GM20000 (cell line): ENCODE measurements at places on chromosomes 3 and 15.

DNA sequence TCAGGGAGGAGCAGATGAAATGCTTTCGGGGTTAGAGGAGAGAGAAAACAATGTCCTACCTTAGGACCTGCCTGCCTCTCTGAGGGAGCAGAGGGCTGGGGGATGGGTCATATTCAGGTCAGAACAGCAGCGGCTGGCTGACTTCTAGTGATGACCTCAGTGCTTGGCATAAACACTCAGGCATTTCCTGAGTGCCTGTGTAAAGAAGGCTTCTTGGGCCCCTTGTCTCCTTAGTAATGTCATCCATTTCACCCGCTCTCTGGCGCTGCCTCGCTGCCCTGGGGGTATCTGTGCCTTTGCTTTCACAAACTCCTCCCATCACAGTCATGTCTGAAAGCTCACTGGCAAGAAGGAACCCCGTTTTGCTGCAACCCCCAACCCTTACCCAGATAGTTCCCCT lies 82.9 kb upstream of the GSK3B start:
- DNase-seq: no peak

GRCh38 chr3:149767720-149768119 lies 15.4 kb upstream of the COMMD2 start:
- no peak for DNase-seq

- DNase-seq: no peak
Measured at GRCh38 chr3:134061401-134061800, 31.7 kb upstream of the SLCO2A1 start.

DNA sequence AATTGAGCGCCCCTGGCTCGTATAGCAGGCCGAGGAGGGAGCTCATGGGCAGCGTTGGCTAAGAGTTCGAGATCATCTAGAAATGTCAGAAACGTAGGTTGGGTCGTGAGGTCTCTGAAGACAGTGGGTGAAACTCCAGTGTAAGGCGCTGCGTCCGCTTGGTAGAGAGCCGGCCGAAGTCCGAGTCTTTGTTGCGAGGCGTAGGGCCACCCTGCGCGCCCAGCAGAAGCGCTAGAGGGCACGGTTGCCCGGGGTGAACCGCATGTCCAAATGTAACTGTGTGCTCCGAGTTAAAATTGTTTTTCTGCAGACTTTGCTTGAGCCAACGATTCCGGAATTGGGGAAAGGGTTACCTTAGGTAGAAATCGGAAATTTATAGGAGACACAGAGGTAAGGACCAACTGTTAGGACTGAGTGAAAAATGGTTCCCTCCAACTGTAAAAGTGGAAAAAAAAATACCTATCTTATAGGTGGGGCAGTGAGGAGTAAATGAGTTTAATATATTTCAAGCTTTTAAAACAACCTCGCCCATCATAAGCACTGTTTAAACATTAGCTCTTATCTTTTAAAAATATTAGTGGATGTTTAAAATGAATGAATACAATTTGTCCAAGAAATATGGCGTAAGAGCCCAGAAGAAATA lies 993 bp upstream of the SIAH2 start:
- DNase-seq: peak; percentile 67

DNA sequence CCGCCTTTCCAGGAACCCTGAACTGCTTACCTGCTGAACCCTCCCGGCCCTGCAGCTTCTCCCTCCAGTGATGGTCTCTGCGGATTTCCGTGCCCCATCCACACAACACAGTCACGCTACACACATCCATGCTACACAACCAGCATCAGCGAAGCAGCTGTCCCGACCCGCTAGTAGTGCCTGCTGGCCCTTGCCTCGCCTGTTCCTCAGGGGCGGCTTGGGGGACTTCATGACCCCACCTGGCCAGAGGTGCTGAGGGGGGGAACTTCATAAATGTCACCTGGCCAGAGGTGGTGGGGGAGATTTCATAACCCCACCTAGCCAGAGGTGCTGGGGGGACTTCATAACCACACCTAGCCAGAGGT lies 530 bp upstream of the TUBGCP5 start:
- no peak for DNase-seq

- peak; percentile 28 for DNase-seq
Measured at GRCh38 chr3:134795746-134796280, 753 bp downstream of the EPHB1 start.

DNA sequence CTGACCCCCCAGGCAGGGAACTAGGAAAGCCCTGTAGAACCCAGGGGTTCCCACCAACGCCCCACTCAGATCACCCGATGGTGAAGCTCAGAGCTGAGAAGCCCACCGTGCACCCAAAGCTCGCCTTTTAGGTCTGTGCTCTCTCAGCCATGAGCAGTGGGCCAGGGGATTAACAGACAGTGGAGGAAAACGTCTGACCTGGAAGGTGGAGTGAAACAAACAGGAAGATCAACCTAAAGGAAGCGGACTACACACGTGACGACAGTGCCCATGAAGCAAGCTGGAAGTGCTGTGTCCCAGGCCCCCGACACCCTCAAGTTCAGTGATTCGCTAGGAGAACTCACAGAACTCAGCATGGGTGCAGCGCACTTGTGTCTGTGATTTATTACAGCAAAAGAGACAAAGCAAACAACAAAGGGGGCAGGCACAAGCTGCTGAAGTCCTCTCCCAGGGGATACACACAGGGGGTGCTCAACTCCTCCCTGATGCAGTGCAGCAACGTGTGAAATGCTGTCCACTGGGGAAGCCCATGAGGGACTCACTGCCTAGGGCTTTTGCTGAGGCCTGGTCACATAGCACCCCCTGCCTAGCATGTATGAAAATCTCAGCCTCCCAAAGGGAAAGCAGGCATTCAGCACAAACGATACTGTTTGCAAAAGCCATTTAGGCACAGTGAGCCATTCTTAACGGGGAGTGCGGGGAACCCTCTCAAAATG lies 43.5 kb downstream of the CFAP92 start:
- DNase-seq: peak; percentile 36

DNA sequence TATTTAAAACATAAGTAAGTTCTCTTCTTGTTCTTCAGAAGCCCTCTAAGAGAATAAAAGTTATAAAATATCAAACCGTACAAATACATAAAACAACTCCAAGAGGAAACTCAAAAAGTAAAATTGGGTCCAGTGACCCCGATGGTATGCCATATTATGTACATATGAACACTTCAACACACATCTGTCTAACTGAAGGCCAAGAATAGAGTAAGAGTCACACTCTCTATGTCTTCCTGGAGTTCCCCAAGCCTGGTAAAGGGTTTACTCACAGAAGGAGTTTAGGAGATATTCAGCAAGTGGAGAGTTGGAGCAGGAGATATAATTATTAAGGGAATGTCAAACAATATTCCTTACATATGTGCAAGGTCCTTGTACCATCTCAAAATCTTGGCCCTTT lies 101.3 kb upstream of the EIF1B start:
- no peak for DNase-seq

DNA sequence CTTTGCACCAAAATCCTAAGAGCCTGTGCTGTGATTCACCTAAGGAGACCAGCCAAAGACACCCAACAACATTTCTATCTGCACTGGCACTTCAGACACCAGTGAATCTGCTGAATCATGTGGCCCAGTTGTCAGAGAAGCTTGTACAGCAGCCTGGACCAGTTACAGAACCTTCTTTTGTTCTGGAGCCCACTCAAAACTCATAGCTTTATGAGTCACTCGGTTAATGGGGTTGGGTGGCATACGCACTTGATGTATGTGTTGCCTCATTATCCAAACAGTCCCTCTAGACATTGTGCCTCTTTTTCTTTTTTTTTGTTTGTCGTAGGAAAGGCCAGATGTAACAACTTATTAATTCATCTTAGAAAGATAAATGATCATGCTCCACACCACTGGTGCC lies 25.6 kb upstream of the GOLGA6L2 start:
- DNase-seq: no peak

- DNase-seq: peak; percentile 22
Measured at GRCh38 chr3:6860954-6861624, at the start of gene GRM7. TSS of gene GRM7 (plus strand) at chr3:6861115.

DNA sequence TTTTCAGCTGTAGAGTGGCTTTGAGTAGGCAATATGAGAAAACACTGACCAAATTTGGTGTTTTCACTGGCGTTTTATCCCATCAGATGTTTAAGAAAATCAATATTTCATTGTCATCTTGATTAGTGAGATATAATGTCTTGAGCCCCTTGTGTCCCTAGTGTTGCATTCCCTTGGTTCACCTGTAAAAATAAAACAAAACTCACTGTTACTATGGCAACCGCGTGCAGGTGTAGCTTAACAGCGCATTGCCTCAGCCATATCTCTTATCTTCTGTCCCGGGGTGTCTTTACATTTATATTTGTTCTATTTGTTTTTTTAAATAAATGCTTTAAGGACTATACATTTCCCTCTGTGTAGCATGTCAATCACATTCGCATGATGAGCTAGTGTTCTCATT lies 551.6 kb downstream of the ZIC1 start:
- no peak for DNase-seq

DNA sequence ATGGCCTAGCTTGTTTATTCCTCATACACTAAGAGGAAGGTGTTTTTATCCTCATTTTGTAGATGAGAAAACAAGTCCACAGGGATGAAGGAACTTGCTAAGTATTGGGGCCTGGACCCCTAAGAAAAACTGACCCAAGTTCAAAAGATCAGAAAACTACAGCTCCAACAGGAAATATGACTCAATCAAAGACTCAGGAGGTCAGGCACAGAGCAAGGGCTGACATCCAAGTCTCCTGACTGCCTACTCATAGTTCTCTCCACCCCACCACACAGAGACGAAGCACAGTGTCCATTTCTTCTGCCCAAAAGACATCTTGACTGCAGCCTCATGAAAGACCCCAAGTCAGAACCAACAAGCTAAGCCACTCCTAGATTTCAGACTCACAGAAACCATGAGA lies 26.9 kb upstream of the TPM1 start:
- no peak for DNase-seq

- DNase-seq: peak; percentile 19
Measured at GRCh38 chr3:51099794-51100535, 285.1 kb upstream of the MANF start.

- no peak for DNase-seq
Measured at GRCh38 chr3:130968221-130968620, 58.4 kb downstream of the ASTE1 start.

- DNase-seq: no peak
Measured at GRCh38 chr15:31537770-31538592, 211.3 kb downstream of the KLF13 start.
